ENCODE measurements at places on chromosomes 1 and 21.

DNA sequence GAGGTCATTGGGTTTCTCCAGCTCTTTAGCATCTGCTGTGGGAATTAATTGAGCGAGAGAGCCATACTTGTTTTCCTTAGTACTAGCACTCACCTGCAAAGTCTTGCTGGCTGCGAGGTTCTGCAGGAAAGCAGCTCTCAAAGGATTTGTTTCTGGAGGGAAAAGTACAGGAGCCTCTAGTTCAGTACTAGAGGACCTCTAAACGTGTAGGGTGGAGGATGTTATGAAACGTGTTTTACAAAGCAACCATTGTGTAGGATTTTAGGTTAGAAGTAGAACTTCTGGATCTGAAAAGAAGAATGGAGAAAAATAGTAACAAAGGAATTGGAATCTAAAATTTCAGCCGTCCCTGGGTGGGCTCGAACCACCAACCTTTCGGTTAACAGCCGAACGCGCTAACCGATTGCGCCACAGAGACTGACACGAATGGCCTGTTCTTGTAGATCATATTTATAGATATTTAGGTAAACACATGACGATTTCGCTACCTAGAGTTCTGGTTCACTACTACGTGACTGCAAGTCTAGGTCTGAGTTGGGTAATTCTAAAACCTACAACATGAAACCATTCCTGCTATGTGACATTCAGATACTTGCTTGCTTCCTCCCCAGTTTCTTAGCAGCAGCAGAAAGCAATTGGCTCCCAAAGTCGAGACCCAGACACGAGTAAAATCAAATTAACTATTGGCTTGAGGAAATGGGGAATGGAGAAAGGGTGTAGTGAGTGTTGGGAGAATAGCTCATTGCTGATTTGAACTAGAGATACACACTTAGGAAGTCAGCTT, 60.2 kb upstream of the CFAP126 start:
- DNase-seq = peak; percentile 21

DNA sequence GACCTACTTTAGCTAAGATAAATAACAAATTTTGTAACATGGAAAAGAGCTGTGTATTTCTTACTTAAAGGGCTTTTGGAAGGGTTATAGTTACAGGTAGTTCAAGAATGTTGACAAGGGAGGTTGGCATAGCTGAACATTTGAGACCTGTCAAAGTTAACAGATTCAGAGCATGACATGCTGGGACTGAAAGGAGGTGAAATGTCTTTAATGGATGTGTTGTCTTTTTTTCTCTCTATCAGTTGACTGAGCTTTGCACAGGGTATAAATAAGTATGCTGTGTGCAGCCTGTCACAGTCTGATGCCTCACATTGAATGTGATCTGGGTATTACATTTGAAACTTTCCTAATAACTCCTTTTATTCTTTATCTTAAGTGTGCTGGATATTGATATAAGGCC, 411.9 kb upstream of the ZP4 start:
- no peak for DNase-seq

DNA sequence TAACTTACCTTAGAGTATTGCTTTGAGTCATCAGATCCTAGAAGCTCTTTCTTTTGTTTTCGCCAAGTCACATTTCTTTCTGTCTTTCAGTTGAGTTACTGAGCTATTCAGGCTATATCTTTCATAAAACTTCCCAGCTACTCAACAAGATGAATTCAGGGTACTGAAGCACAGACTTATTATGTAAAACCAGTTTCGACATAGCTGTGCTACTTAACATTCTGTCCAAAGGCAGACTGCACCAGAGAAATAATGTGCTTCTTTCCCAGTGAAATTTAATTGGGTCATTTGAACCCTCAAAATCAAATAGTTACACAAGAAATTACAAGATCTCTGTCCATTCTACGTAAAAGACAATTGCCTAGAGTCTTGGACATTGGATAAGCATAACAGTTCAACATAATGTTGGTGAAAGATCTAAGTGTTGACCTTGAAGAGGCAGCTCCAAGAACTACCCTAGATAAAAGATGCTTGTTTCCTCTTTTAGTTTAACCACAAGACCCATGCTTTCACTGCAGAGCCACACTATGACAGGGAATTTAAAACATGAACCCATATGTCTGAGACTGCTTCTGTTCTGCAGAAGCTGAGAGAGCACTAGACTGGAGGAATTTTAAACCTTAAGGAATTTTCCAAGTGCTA, 163.2 kb downstream of the LRRC40 start:
- DNase-seq = peak; percentile 32

GRCh38 chr1:14824314-14824915, 225.9 kb downstream of the KAZN start:
- no peak for DNase-seq

GRCh38 chr1:221067721-221068120, 188.5 kb downstream of the HLX start:
- DNase-seq = no peak

GRCh38 chr1:201890806-201891450, 2.2 kb downstream of the SHISA4 start:
- DNase-seq = no peak

DNA sequence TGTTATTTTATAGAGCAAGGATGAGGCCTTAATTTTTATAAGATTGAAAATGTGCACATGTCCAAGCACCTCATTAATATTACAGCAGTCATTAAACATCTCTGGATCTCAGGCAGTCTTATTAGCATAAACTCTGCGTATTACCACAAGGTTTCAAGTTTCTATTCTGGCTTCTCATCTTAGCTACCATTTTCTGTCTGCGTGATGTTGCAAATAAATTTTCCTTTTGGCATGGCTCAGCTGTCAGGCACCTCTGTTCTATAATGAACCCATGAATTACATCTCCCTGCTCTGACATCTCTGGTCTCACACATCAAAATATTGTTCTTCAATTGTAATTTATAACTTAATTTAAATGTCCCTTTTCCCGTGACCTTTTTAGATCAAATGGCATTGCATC, 156.5 kb downstream of the SLC45A1 start:
- DNase-seq = no peak
